ENCODE measurements at places on chromosomes 13 and 19.

- DNase-seq, result no peak
These were observed 1582.1 kb upstream of the SLC10A2 start for GRCh38 chr13:104648291-104648690.

- no peak for DNase-seq
These were observed 3.1 kb downstream of the FTL start for GRCh38 chr19:48968179-48968661.

- no peak for DNase-seq
These were observed 10.8 kb downstream of the GPR183 start for GRCh38 chr13:99296398-99296797.

DNA sequence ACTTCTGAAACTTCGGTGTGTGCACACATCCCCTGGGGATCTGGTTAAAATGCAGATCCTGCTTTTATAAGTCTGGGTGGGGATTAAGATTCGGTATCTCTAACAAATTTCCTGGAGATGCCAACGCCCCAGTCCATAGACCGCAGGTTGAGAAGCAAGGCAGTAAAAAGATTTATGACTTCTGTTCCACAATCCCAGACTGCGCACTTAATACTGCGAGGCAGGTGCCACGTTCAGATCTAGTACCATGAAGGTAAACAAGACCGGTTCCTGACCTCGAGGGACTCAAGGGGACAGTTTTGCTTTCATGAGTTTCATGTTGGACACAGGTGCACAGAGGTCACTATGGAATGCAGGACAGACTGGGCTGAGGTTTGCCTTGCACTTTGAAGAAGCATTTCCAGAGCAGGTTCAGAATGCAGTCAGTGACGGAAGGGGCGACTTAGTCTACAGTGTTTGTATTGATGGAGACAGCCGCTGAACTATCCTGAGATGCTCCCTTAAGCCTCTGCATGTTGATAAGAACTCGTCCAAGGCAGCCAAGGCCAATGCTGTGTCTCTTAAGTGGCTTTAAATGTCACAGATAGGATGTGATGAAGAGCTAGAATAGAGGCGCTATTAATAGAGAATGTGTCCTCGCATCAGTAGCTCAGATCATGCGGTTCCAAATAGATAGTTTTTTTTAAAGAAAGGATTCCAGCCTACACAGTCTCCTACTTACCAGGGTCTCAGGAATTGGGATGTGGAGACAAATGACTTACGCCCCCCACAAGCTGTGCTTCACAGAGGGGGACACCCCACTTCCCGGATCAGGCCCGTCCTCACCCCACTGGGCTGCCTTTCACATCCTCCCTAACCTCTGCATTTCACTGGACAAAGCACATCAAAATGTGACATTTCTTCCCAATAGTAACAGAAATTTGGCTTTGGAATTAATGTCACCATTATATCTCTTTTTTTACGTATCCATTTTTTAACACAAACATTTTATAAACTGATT is 97.1 kb upstream of the IRS2 start:
- no peak for DNase-seq

DNA sequence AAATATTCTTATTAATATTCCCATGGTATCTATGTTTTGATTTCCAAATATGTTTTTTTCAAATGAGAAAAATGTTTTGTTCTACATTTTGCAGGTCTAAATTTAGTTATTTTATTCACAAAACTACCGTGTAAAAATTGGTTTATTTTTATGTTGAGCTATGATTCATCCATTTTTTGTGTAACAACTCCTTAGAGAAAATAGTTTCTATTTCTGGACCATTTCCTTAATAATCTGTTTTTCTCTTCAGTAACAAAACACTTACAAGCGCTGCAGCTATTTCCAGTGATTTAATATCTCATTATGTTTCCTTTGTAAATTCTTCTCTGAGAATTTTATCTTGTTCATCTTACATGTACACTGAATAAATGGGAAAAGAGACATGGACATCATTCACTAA is 550.7 kb upstream of the SLITRK5 start:
- no peak for DNase-seq

GRCh38 chr19:40539070-40539469 is 37.6 kb upstream of the SHKBP1 start:
- DNase-seq, result no peak

All from AG08395 (cell line).